ENCODE measurements at places on chromosomes 16 and 17.

DNA sequence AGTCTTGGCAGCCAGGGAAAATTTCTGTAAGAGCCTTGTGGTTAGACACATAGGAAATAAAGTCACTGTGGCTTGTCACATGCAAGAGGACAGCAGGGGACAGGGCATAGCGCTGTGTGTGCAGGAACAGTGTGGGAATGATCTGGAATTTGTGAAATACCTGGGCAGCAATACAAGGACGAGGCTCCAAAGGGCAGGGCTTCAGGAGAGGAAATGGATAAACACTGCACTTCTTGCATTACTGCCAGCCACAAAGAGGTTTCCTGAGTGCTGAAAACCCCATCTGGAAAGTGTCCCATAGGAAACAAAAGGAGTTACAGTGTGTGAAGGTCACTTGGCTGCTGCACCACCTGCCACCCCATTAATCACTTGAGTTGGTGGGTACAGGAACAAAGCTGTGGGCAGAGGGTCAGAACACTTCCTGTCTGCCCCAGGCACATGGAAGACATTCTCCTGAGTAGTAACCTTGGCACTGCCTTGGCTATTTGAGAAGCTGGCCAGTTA lies 12.1 kb upstream of the HP start:
- no peak for DNase-seq

DNA sequence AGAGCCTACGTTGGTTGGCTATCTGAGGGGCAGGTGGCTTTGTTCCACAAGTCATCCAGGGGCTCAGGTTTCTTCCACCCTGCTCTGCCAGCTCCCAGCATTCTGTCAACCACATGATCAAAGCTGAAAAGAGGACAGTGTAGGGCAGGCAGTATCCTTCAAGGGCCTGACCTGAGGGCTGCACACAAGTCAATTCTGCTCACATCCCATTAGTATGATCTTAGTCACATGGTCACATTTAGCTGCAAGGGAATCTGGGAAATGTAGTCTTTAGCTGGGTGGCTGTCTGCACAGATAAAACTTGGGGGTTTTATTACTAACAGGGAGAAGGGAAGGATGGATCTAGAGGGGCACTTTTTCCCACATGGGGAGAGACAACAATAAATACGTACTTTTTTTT lies 97.3 kb downstream of the SALL1 start:
- DNase-seq: no peak

DNA sequence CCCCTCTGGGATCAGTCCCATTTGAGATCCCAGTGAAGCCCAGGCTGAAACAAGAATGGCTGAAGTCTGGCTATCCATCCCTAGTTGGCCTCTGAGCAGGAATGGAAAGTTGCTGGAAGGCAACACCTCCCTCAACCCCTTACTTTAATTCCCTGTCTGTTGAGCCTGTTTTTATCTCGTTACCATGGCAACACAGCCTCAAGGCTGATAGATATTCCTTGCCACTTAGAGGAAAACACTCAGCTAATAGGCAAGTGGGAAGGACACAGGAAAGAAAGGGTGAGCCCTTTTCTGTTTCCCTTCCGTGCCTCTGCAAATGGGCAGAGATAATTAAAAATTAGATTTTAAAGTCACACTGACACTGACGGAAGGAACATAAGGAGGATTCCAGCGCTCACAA lies 75.5 kb upstream of the CLEC3A start:
- no peak for DNase-seq

DNA sequence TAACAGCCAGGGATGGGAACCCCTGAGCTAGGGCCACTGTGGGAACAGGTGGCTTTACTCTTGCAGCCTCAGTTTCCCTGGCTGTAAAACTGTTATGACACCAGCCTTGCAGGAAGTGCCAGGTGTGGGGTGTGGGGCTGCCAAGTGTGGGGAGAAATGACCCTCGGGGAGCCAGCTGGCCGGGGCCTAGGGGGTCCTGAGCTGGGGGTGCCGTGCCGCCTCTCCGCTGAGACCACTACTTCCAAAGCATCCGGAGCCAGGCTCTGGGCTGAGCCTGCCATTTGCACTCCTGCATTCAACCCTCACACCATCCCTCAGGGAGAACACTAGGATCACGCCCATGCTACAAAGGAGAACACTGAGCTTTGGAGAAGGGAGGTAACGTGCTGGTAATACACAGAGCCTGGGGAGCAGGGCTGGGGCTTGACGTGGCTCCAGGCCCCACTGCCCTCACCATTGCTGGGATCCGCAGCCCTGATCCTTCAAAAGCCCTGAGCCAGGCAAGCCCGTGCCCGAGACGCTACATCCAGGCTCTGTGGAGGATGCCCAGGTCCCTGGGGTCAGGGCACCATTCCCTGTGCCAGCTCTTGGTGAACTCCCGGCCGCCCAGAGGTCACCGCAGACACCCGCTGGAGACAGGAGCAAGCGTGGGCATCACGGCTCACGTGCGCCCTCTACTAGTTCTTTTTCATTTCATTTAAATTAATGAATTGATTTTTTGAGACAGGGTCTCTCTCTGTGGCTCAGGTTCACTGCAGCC lies 28.8 kb upstream of the GINS2 start:
- DNase-seq: no peak

GRCh38 chr16:49531931-49532840 lies 158.6 kb downstream of the C16orf78 start:
- no peak for DNase-seq

DNA sequence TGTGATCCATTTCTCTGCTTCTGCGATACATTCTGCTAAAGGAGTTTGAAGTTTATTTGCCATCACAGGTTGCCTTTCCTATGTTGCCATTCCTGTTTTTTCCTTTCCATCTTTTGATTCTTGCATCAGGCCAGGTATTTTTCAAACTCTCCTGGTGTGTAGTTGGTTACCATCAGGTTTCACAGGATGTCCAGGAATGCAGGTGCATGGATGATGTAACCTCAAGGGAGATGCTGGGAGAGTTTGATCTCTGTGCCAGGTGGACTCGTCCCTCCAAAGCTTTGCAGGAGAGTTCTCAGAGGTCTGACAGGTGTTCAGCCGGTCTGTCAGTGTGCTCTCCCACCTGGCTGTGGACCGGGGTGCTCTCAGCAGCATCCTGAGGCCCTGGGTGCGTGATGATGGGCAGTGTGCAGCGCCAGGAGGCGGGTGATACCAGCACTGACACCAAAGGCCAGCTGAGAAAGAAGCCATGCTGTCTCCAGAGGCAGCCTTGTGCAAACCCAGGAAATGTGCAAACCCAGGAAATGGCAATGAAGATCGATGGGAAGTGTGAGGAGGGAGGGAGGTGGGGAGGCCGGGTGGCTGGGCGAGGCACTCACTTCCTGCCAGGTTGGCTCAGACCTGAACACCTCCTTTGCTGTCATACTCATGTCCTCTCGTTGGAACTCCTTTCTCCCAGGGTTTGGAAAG lies 1.7 kb downstream of the ATP2C2 start:
- no peak for DNase-seq

DNA sequence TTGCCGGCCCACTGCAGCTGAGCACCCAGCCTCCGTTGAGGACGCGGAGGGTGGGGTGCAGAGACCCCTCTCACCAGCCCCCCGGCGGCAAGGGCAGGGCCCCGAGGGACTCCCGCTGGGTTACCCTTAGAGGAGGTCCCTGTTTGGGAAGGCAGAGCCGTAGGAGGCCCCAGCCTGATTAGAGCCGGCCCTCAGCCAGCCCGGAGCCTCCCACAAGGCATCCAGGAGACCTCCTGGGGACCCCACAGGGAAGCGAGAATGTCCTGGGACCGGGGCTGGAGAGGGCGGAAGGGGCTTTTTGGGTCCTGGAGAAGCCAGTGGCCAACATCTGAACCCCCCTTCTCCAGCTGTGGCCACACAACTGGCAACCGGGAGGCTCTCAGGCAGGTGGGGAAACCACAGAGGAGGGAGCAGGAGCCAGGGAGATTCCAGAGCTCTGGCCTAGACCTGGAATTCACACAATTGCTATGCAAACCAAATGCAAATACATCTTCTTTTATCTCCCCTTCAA lies 21.7 kb upstream of the SP6 start:
- DNase-seq: no peak

GRCh38 chr16:88569985-88570690 lies at the start of gene ZC3H18:
ZC3H18 (plus strand) TSS chr16:88570403; CDS start chr16:88577124, 6,721 bp downstream.
- DNase-seq: peak; percentile 59

DNA sequence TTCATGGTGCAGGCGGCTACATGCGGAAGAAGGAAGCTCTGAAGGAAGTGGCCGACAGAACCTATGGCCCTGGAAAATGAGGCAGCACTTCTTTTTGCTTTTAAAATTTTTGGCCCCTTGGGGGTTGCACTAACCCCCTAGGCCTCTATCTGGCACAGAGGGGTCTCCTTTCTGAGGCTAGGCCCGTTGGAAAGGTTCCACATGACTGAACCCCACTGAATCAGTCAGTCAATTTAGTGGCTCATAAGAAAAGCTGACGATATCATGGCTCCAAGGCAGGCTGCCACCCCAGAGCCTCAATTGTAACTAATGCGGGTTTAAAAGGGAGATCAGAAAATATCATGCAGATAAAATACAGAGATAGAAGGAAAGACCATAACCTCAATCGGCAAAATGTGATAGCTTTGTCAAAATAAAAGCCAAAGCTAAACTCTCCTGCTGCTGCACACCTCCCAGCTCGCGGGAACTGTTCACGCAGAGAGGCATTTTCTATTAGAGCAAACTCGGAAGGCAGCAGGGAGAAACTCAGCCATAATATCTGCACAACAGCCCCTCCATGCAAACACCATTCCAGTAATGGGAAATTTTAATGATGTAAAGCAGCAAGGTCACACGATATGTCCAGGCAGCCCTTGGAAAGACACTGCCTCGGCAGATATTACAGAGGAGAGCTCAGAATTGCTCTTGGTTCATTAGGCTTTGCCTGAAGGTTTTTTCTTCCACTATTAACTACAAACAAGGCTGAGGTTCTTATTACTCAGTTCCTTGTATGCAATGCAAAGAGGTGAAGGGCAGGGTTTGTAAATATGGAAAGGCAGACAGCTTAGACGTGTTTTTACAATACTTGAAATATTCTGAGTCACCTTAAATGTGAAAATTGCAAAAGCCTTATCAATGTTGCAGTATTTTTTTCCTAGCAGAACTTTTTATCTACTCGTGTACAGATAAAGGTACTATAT lies 200.4 kb upstream of the PMFBP1 start:
- DNase-seq: no peak

DNA sequence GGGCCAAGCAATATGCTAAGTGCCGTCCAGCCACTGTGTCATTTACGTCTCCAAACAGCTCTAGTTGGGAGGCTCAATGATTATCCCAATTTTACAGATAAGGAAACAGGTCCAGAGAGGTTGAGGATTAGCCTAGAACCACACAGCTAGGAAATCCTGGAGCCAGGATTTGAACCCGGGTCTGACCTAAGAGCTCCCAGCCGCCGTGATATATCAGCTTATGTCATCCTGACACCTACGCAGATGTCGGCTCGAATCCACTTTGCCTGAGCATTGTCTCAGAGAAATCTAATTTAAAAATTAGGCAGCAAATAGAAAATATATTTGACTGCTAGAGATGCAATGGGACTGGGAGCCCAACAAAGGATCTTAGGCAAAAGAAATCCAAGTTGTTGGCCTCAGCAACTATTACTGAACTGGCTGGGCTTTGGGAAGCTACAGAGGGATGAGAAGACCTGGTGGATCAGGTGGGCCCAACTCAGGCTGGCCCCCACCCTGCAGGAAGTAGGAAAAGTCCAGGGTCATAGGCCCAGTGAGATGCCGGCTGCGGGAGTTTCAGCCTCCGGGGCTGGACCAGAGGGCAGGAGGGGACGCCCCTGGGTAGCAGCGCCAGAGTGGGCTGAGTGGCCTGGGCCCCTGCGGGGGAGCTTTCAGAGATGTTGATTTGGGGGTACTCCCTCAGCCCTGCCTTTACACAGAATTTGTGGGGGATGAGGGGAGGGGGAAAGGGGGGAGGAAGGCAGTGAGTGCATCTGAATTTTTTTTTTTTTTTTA lies 35.1 kb upstream of the IL21R start:
- DNase-seq: no peak

DNA sequence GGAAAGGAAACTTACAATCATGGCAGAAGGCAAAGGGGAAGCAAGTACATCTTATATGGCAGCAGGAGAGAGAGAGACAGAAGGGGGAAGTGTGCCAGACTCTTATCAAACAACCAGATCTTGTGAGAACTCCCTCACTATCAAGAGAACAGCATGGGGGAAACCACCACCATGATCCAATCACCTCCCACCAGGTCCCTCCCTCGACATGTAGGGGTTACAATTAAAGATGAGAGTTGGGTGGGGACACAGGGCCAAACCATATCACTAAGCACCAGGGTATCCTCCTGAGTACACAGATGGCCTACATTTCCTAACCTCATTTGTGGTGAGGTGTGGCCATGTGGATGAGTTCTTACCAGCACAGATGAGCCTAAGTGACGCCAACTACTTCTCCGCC lies 348.6 kb upstream of the ZFHX3 start:
- DNase-seq: no peak

GRCh38 chr16:14013145-14013570 lies 58.0 kb upstream of the MRTFB start:
- no peak for DNase-seq

DNA sequence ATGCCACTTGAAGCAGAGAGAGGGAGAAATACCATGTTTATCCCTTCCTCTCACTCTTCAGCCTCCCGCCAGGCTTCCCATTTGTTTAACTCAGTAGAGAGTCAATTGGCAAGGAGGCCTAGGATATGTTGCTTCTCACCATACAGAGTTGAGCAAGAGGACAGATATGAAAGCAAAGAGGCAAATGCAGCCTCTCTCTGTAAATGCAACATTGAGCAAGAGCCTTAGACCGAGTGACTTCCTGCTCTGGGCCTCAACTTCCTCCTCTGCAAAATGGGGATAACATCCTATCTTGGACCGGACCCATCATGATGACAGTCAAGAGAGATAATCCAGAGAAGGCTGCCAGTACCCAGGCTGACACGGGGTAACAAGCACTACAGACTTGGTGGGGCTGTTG lies 36.8 kb downstream of the SOCS1 start:
- DNase-seq: no peak

- no peak for DNase-seq
These were observed 48.4 kb downstream of the NOG start for GRCh38 chr17:56641894-56642293.
